ENCODE measurements at places on chromosomes 6 and 20. TPM values are rescaled to one million over a fixed set of nuclear protein-coding genes. Genes with fewer than 3 reads are reported as not detected.
A peak's percentile ranks its signal among the peaks of the same experiment; 100 is the strongest.

DNA sequence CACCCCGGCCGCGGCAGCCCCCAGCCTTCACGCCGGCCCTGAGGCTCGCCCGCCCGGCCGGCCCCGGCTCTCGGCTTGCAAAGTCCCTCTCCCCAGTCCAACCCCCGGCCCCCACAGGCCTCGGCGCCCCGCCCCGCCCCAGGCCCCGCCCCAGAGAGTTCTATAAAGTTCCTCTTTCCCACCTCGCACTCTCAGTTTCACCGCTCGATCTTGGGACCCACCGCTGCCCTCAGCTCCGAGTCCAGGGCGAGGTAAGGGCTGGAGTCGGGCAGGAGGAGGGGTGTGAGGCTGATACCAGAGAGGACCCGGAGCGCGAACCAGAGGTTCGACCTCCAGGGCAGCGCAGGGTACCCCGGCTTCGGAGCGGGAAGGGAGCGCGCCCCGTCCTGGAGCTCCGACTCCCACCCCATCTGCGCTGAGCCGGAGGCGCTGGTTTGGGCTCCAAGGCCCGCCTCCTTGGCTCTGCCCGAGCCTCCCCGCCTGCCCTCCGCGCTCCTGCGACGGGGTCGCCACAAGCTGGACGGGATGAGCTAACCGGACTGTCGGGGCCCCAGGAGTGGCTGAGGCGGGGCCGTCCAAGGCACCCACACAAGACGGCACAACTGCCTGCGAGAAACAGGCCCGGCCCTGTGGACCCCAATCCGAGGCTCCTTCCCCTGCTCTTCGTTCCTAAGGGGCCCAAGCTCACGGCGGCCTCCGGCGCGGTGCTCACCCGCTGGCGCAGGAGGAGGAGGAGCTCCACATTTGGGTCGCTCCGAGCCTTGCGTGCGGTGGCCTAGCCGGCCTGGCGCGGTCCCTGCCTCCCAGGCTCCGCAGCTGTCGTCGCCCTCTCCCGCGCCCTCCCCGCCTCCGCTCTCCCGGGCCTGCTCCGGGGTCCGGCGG lies at the start of gene IRF4:
TSS of gene IRF4 (plus strand) at position 194 of the 882 bp plus-strand sequence. CDS start 1,401 bp downstream, outside the sequence.
- H3K4me3 ChIP-seq: no peak within 1 kb of the TSS
- H3K4me1 ChIP-seq: peaks cover 6% of the 10 kb centered on the region
- H3K36me3 ChIP-seq: no peaks in the 10 kb centered on the region
- peaks cover 49% of the 10 kb centered on the region for H3K27me3 ChIP-seq

DNA sequence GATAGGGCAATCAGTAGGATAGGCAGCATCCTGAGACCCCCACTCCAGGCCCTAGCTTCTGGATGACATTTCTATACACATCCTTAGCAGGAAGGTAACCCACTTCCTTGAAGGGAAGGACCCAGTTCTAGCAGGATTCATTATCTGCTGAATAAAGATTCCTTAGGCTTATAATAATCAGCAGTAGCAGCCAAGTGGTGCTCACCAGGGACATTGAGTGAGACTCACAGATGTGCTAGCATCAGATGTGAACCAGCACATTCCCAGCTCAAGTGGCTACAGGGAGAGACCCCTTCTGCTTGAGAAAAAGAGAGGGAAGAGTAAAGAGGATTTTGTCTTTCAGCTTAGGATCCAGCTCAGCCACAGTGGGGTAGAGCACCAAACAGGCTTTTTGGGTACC lies 244.8 kb upstream of the UFL1 start:
- DNase-seq: no peak
- no peaks in the 10 kb centered on the region for H3K4me1 ChIP-seq
- H3K27me3 ChIP-seq: no peaks in the 10 kb centered on the region
- no peaks in the 10 kb centered on the region for H3K36me3 ChIP-seq
- H3K27ac ChIP-seq: no peak overlapping the region

DNA sequence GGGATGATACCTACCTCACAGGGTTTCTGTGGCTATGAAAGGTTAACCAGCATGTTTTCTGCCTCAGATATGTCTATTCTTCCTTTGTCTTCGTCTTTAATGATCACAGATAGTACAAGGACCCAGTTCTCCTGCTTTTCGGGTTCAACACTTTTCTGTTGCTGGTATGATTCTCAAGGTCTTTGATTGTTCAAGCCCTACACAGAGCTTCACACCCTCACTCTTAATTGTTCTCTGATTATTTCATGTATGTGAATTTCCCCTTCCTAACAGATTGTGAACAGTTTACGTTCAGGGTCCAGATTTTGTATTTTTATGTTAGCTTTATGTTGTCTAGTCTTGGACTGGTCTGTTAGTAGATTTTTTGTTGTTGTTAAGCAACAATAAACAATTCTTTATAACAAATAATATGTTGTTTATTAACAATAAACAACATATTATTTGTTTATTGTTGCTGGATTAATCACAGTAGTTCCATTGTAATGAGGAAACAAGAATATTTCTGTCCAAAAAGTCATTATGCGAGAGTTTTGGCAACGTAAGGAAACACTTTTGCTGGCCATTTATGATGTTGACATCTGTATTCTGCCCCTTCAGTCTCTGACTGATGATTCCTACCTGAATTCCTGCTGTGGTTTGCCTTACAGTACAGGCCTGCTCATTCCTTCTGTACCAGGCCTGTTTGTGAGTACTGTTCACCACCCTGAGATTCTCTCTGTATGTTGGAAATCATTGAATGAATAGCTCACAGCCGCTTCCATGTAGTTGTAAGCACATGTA lies 27.2 kb upstream of the TULP4 start:
- H3K4me1 ChIP-seq: peaks cover 18% of the 10 kb centered on the region
- H3K4me3 ChIP-seq: no peak overlapping the region
- H3K36me3 ChIP-seq: no peaks in the 10 kb centered on the region
- DNase-seq: peak; percentile 13
- H3K27me3 ChIP-seq: no peaks in the 10 kb centered on the region

DNA sequence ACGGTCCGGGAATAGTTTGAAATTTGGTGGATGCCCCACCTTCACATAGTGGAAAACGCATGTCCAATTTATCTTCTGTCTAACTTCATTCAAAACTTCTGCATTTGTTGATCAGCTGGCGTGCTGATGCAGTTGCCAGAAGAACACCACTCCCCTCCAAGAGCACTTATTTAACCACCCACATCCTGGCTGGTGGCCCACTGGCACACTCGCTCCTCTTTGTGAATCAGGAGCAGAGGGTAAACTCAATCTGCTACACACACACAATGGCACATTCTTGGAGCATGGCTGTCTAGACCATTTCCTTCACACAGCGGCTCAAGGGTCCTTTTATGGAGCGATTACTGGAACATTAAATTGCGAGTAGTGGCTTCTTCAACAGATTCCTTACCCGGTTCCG lies 55.1 kb upstream of the CEP162 start:
- H3K27me3 ChIP-seq: peaks cover 9% of the 10 kb centered on the region
- no peaks in the 10 kb centered on the region for H3K4me1 ChIP-seq
- no peak overlapping the region for H3K4me3 ChIP-seq
- peak; percentile 30 for DNase-seq
- H3K27ac ChIP-seq: no peak overlapping the region

GPX6 gene
- polyA plus RNA-seq: not detected

STX11 gene
- polyA plus RNA-seq: 8.9 TPM

All from endothelial cell of umbilical vein (primary cell).